ENCODE measurements at places on chromosomes 13 and 19.

DNA sequence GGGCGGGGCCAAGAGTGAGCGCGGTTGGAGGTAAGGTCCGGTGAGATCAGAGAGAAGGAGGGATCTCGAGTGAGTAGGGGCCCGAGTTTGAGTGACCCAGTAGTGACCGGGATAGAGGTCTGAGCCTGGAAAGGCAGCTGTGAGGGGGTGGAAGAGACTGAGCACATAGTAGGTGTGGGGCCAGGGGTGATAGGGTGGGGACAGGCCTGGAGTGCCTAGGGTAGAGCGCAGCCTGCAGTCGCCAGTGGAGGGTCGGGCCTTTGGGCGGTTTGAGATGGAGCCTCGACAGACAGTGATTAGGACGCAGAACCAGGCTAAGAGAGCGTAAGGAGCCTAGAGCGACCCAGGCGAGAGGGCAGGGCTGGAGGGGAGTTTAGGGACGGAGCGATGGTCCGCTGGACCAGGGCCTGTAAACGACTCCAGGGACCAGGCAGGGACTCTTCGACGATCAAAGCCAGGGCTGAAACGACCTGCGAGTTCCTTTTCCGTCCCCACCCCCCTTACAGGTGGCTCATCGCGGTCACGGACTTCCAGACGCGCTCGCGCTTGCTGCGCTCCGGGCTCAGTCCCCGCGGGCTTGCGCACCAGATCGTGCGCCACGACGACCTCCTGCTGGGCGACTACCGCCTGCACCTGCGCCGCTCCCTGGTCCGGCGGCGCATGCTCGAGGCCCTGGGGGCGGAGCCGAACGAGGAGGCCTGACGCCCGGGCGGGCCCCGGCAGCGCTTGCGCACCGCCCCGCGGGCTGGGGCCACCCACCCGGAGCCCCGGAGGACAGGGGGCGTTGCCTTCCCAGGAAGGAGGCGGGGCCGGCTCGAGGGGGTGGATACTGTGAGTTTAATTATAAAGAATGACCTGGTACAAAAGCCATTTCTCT, 9.4 kb downstream of the C19orf81 start:
- DNase-seq = peak; percentile 25

DNA sequence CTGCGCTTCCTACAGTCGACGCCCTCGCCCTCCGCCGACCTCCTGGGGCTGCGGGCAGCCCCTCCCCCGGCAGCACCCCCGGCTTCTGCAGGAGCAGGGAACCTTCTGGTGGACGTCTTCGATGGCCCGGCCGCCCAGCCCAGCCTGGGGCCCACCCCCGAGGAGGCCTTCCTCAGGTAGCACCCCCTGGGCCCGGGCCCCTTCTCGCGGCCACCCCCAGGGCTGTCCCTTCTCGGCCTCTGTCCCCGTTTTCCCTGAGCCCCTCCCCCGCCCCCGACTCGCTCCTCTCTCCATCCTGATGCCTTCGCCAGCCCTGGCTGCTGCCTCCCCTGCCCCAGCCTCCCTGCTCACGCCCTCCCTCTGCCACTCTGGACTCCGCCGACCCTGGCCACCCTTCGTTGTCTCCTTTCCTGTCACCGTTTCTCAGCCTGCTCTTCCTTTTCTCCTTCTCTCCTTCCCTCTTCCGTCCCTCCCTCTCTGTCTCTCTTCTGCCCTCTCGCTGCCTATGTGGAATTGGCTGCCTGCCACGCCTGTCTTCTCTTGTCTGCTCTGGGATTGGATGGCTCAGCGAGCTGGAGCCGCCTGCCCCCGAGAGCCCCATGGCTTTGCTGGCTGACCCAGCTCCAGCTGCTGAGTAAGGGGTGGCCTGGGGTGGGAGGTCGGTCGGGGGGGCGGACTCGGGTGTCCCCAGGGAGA, 11.0 kb downstream of the FUZ start:
- DNase-seq = no peak

DNA sequence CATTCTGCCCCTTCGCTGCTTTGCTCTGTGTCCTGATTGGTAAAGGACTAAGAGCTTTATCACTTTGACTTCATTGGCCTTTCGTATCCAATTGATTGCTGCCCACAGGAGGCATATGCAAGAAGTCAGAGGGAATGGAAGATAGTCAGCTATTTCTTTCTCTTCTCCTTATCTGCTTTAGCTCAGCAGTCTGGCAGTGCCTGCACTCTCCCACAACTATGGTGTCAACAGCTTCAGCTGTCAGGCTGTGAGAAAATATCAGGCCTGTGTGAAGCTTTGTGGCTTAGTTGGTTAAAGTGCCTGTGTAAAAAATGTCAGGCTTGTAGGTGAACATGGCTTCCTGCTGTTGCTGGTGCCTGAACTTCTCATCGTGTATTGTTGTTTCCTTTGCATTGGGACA, 243.0 kb downstream of the PCDH17 start:
- DNase-seq = no peak

GRCh38 chr13:44021422-44021821, 141.7 kb downstream of the LACC1 start:
- DNase-seq = no peak

- no peak for DNase-seq
Measured at GRCh38 chr19:5016781-5017180, 47.9 kb downstream of the KDM4B start.

DNA sequence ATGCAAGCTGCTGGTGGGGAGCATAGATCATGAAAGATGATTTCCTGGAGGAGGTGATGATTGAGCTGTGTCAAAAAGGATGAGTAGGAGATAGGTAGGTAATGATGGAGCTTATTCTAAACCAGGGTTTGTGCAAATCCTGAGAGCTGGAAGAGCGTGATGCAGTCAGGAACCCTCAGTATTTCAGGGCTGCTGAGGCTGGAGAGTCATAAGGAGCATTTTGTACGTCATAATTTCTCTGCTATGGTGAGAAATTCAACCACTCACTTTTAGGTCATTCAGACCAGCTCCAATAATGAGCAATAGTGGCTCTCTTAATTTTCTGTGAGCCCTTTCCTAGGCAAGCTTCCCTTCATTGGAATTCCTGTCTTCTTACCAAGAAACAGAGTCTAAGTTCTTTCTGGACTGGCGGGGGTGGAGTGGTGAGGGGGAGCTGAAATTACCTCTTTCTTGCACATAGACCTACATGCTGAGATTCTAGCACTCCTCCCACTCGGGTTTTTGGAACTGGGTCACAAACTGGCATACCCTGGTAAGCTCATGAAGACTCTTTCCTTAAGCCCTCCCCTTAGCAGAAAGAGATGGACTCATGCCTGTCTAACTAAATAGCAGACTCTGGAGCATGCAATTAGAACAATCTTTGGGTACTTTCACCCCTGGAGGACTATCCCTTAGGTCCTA, 62.2 kb upstream of the MYCBP2 start:
- DNase-seq = no peak

- no peak for DNase-seq
Measured at GRCh38 chr13:34207334-34207733, 389.4 kb downstream of the RFC3 start.

DNA sequence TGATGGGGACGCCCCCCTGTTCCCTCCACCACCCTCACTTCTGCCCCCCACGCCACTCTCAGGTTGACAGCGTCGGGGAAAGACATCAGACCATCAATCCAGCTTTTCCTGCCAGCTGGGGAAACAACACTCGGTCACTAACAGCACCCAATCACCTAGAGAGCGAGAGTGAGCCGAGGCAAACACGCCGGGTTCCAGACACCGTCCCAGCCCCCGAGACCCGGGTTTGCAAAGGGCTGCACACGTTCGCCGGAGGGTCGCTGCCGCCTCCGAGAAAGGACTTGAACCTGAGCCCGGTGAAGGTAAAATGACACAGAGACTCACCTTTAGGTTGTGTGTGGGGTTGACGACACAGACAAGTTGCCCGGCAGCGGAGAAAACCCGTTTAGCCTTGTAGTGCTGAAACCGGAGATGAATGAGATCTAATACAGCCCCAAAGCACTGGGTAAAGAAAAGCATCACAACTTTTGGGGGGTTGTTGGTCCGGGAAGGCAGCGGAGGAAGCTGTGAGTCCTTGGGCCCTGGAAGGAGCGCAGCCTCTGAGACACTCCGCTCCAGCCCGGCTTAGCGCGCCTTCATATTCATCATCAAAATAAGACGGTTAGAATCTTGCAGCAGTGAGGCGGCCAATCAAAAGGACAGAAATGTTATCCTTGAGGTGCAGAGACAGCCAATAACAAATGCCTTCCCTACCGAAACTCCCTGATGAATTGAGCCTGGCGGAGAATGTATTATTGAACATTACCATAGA, at the start of gene SIAH3:
Gene SIAH3 (minus strand): TSS at position 583 of the 751 bp plus-strand sequence. CDS start 124 bp downstream, at position 459.
- peak; percentile 5 for DNase-seq

DNA sequence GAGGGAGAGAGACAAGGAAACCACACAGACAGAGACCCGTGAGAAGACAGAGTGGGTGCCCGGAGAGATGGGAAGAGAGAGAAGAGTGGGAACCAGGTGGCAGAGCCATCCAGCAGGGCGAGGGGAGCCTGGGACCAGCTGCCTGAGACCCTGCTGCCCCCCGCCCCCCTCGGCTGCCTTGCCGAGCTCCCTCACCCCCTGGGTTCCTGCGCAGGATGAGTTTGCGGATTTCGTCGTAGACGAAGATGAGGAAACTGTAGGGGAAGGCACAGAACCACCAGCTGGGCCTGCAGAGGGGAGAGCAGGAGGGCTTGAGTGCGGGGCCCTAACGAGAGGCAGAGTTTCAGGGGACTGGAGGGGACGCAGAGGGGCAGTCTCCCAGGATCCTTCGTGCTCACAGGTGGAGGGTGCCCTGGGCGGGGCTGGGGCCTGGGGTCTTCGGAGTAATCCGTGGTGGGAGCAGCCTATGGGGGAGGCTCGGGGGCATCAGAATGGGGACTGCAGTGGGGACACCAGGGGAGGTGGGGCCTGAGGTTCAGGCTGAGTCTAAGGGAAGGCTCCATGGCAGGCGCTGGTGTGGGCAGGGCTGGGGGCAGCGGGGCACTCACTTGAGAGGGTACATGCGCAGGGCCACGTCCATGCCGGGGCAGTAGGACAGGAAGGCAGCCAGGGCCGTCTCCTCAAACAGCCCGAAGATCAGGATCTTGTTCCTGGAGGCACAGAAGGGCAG, 8.1 kb upstream of the RABAC1 start:
- no peak for DNase-seq

GRCh38 chr13:24629320-24629719, 50.9 kb upstream of the ATP12A start:
- DNase-seq = no peak

DNA sequence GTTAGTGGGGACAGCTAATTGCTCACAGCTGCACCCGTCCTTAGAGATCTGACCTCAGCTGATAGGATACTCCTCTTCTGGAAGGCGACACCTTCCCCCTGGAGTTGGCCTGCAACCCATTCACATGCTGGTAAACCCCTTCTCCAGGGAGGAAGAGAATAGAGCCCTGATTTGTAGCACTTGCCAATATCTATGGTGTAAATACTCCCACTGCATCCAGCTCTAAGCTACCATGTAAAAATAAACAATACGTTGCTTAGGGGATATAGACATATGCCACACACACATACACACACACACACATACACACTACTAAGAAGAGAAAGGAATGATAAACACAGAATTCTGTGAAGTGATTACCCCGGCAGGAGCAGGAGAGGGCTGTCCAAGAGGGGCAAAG, 49.4 kb upstream of the KCTD15 start:
- DNase-seq = no peak

DNA sequence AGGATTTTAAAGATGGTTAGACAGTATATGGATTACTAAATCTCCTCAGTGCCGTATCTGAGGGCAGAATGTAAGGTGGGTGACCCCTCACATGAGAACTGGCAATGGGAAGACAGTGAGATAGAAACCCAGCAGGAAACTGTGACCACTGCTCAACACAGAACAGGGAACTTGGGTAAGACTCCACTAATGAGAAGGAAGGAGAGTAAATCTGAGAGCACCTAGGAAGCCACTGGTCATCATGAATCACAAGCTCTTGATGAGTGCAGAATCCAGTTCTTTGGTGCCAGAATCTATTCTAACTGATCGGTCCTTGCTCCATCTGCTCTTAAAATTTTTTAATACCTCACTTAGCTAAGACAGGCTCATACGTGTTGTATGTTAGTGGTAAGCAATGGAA, 261.8 kb downstream of the KLF12 start:
- no peak for DNase-seq

DNA sequence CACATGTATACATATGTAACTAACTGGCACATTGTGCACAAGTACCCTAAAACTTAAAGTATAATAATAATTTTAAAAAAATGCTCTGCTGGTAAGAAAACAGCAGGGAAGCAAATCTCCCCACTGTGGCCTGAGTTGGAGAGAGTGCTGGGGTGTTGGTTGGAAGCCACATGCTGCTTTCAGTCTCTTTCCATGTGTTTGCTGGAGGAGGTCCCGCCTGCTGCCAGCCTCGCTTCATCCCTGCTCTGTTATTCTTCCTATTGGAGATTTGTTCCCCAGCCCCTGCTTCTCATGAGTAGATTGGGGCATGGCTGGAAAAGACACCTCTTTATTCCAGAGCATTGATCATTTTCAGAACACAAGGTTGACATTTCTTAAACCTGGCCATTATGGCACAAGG, 230.5 kb downstream of the FGF9 start:
- no peak for DNase-seq

GRCh38 chr19:21915411-21915810, 79.4 kb upstream of the ZNF43 start:
- DNase-seq = no peak

DNA sequence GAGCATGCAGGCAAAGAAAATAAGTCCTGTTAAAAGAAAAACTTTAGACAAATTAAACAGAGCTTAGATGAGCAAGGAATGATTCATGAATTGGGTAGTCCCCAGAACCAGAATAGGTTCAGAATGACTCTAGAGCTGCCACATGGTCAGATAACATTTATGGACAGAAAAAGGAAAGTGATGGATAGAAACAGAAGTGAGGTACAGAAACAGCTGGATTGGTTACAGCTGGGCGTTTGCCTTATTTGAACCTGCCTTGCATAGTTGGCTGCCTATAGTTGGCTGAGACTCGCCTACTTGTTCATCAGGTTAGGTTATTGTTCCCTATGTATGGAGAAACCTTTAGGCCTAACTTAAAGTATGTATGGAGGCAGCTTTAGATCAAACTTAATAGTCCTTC, 35.4 kb downstream of the WDFY2 start:
- DNase-seq = no peak

- peak; percentile 5 for DNase-seq
Measured at GRCh38 chr13:44273991-44274770, 99.4 kb upstream of the SERP2 start.

- no peak for DNase-seq
Measured at GRCh38 chr13:63161219-63161618, 1745.6 kb upstream of the PCDH20 start.

DNA sequence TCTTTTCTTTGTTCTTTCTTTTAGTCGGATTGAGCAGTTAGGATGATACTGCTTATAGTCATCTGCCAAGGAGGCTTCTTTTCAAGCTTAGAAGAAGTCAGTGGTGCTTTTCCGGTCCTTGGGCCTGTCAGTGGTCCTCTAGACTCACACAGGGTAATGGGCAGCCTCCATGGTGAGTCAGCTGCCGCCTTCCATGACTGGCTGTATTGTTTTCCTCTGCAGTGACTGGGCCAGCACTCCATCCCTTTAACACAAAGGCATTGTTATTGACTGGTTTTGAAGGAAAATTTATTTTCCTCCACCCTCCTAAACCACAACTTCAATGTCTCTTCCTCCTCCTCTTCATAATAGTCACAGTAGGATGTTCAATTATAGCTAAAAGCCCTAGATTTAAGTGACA, 47.1 kb upstream of the CNMD start:
- no peak for DNase-seq

GRCh38 chr13:109101550-109102144, 472.2 kb downstream of the MYO16 start:
- DNase-seq = no peak

- no peak for DNase-seq
Measured at GRCh38 chr19:2534423-2535013, 58.6 kb downstream of the GADD45B start.
